Activated T-cell treated with anti-CD3 and anti-CD28 coated beads, Interleukin-2, amount 50 U/mL, for 48 hours (primary cell): ENCODE measurements at places on chromosomes 4 and X.

DNA sequence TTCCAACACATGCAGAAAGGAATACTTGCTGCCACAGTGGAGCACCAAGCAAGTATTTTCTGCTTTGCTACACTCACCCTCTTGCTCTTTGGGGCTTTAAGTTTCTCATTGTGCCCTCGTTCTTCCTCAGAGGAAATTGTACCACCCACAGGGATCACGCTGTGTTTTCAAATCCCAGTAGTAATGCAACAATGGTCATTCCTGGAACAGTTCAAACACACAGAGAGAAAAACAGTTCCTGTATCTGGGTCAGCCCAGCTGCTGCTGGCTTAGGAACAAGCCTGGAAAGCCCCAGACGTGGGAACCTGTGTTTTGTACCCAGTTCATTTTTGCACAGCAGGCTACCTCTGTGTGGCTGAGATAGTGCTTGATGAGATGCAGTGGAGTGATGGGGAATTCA lies 907.8 kb downstream of the STPG2 start:
- DNase-seq = no peak

DNA sequence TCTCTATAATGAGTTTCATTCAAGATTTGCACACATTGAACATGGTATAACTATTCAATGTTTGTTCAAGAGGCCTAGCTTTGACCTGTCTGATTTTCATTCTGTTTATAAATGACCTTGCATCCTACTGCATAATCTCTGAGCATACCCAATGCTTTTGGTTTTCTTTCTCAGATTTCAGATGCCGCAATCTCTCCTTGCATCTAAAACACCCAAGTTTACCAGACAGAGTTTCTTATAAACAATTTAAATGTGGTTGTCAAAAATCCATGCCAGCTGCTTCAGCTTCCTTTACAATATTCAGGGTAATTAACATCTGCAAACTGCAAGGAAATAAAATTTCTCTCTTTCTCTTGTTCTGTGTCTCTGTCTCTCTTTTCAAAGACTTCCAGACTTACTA lies 123.0 kb upstream of the PCDH18 start:
- no peak for DNase-seq

- no peak for DNase-seq
These were observed 514.4 kb upstream of the LCORL start for GRCh38 chr4:18535948-18536347.

- DNase-seq = no peak
These were observed 250.1 kb upstream of the NOCT start for GRCh38 chr4:138765442-138765841.

- no peak for DNase-seq
These were observed 153.5 kb upstream of the FAM241A start for GRCh38 chr4:111991797-111992196.

DNA sequence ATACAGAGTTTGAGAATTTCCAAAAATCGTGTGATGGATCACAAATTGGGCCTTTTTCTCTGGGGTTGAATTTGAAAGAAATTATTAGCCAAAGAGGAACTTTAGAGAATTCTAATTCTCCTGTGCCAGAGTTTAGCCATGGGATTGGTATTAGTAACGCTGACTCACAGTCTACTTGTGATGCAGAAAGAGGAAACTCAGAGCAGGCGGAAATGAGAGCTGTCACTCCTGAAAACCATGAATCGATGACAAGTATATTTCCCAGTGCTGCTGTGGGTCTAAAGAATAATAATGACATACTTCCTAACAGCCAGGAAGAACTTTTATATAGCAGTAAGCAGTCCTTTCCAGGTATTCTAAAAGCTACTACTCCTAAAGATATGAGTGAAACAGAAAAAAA lies 64.9 kb downstream of the N4BP2 start:
- no peak for DNase-seq
